ENCODE measurements at places on chromosomes 7 and 10.

DNA sequence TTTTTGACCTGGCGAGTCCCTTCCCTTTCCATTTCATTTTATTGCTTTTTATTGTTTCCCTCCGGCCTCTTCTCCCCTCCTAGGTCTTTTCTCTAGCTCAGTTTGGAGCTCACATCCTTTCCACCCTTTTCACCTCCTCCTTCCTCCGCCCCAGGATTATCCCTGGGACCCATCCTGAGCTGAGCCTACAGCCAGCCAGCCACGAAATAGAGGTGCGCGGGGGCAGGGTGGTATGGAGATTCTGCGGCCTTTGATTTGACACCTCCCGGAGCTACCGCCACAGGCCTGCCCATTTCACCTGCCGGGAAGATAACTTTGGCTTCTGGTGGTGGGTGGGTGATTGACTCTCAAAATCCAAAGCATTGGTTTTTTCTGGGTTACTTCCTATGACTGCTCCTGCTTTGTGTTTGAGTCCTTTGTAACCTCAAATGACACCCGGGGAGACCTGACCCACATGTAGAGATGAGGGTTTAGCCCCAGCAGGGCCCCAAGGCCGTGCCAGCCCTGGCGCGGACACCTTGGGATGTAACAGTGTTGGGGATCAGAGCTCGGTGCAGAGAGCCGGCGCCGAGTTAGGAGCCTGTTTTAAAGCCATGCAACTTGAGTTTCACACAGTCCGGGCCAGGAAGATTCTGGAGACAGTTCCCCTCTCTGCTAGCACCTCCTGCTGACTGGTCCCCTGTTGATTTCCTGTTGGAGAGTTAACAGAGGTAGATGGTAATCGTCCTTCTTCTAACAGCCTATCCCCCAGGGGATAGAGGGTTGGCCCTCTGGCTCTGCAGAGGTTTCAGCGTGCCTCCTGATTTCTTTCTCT, 1.5 kb downstream of the DUSP5 start:
- no peak for DNase-seq

DNA sequence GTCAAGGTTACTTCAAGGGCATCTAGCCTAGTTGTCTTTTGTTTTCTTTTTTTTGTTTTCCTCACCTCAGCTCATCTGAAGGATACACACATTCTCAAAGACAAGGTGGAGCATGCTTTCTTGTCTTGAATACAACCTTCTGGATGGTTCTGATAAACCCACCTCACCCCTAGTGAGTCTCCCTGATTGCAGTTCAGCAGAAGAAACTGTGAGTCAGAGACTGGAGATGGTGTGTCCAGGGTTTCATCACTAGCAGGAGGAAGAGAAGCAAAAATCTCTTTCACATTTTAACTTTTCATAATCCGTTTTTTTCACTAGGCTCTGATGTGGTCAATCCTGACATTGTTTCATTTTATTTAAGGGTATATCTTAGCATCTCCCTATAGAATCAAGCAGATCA, 143.0 kb upstream of the NRBF2 start:
- no peak for DNase-seq

- DNase-seq, result no peak
These were observed 118.7 kb downstream of the C10orf105 start for GRCh38 chr10:71600849-71601248.

DNA sequence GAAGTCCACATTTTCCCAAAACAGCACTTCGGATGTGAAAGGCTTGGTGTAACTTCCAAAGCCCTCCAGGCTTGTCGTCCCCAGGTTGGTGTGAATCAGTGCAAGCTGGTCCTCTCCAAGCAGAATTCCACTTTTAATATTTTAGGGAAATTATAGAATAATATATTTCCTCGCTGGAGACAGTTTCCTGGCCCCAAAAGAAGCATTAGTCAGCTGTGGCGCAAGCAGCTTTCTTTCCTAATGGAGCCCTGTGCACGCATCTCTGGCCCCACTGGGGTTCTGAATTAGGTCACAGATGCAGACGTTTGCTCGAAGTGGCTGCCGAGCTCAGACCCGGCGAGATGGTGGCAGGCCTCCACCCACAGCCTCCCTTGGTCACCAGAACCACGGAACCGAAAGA, 33.3 kb upstream of the MNX1 start:
- no peak for DNase-seq

DNA sequence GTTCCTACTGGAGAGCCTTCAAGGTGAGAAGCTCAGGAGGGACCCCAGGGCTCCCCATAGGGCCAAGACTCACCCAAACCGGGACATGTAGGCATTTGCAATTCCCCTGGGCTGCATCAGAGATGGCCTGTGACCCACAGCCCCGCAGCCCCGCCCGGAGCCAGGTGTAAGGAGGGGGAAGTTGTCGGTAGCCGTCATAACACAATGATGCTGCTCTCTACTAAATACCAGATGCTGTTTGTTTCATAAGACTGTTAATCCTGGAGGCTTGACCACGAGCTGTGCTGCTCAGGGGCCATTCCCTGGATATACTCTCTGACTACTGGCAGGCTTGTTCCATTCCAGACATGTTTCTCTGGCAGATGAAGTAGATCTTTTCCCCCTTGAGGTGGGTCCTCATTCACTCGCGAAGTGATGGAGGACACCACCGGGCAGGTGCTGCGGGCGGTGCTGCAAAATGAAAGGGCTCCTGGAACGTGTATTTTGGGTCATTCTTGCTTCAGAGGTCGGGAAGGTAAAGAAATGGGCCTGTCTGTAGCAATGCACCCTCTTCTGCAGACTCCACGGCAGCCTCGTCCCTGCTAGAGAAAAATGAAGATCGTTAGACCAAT, 61.1 kb downstream of the MKI67 start:
- DNase-seq, result no peak

DNA sequence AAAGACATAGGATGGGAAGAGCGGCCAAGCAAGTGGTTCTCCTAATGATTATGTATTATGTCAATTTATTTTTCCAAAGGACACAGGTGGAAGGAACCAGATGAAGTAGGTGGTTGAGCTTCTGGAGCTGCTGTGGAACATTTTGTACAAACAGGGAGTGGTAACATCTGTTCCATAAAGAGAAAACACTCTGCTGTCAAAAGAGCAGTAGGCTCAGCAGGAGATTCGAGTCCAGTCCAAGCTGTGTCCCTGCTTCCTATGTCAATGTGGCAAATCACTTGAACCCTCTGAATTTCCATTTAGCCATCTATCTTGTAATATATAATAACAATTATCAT, 448.0 kb upstream of the ANKRD30A start:
- DNase-seq, result no peak

- DNase-seq, result no peak
These were observed 119.9 kb downstream of the HECW1 start for GRCh38 chr7:43232366-43232765.
